Hippocampal formation (tissue), 2 donors: ENCODE measurements at places on chromosomes 1 and 21.
A peak's percentile ranks its signal among the peaks of the same experiment; 100 is the strongest.

DNA sequence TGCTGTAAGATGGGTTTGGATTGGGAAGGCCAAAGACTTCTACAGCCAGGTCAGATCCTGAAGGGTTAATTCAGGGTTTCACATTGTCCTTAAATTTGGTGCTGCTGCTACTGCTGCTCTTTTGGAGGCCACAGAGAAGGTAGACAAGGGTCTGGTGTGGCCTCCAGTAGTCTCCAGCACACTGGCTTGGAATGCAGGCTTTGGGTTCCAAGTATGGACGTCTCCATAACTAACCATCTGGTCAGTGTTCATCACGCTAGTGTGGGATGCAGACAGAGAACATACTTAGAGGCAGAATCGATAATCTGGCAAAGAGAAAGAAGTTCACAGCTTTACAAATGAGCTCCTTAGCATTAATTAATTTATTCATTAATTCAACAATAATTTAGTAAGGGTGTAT is 154.1 kb downstream of the ZBTB18 start:
- DNase-seq = no peak

DNA sequence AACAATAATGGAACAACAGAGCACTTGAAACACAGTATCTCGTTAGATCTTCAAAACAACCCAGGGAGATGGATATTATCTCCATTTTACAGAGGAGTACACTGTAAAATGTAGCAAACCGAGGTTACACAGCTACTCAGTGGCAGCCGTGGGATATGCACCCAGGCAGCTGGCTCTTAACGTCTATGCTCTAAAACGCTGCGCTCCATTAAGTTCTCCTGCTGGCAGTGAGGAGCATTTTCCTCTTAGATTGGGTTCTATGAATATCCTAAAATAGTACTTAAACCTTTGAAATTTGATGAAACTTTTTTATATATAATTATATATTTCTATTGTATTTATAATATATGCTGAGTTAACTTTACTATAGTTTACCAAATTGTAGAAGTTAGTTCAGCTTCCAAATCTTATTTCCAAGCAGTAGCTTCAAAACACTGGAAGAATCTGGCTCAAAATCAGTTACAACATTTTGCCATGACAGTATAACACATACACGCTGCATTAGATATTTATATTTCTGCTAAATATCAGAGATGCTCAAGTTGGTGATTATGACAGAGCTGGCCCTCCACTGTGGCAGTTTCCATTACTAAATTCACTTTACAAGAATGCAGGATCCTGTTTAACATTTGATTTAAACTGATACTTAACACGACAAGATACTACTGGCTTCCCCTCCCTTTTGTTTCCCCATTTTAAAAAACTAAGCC is 49.5 kb downstream of the TGFBR3 start:
- no peak for DNase-seq

GRCh38 chr21:42833439-42833815 is 45.9 kb downstream of the WDR4 start:
- DNase-seq = no peak

- peak; percentile 31 for DNase-seq
These were observed 1.3 kb upstream of the SLC16A1 start for GRCh38 chr1:112957133-112957812.

- DNase-seq = peak; percentile 67
These were observed 513 bp downstream of the GTF2B start for GRCh38 chr1:88890791-88891317.

DNA sequence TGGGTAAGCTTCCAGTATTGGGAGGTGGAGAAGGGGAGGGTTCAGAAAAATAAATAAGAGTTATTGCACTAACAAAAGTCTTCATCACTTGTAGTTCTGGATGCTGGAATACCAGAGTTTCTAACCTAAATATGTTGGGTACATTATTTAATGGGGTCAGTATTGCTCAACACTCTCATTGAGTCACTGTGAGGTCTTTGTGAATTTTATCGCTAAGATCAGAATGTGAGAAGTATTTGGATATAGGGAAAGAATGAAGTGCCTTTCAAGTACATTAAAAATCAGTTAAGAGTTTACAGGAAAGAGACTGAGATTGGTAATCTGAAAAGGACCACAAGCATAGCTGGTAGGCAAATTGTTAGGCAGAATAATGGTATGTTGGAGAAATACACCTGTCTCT is 8.8 kb downstream of the SNRPE start:
- no peak for DNase-seq

DNA sequence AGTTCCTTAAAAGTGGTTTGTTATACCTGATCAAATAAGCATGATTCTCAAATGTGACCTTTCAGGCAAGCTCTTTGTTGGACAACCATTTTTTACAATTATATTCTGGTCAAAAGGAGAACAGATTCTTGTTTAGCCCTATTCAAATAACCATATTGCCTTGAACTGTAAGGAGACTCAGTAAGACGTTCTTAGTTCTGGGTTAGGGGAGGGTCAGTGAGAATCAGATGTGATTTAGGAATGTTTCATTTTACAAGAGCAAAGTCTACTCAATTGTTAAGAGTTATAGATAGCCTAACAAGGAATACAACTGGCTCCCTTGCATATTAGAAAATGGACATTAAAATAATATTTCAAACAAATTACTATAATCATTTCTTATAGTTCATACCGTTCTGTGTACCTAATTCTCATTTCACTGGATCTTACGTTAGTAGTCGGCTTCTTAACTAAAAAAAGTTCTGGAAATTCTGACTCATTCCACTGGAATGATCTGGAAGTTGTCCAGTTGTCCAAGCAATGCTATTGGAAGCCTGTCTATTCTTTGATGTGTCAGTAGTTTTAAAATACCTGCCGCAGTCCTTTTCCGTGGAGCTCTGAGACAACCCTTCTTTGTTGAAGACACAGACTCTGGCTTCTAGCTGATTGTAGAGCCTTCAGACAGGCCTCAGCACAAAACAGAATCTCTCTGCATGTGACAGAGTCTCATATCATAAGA is 88.8 kb downstream of the MAST2 start:
- DNase-seq = no peak

GRCh38 chr21:15776818-15777217 is 47.0 kb downstream of the USP25 start:
- no peak for DNase-seq

GRCh38 chr1:110719908-110720307 is 45.2 kb upstream of the KCNA3 start:
- no peak for DNase-seq

DNA sequence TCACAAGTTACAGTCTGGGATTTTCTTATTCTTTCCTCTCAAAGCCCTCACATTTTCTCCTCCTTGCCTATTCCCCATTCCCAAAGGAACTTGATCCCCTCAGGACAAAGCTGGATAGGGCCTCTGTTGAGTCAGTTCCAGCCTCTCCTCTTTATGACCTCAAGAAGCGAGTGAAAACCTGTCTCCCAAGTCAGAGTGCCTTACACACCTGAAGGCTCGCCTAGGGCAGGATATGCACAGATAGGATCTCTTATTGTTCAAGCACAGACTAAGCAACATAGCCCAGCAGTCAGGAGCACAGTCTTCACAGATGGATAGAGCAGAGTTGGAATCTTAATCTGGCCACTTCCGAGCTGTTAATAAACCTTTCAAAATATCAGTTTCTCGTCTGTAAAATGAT is 60.8 kb upstream of the PRRC2C start:
- no peak for DNase-seq

- DNase-seq = no peak
These were observed 470.4 kb upstream of the B3GALT2 start for GRCh38 chr1:193656841-193657240.

DNA sequence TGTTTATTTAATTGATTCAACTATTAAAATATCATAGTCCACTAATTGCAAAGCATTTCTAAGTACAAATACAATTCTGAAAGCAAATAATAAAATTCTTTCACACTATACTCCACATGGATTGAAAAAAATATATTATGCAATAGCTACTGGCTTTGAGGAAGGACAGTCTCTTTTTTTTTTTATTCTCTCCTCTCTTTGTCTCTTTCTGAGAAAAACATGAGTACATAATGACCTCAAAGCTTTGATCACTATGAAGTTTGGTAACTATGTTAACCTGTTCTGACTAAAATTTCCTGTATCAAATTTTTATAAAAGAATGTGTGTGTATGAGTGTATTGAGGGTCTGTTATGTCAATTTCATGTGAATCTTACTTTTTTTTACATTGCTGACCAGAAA is 96.2 kb downstream of the RGS2 start:
- no peak for DNase-seq

DNA sequence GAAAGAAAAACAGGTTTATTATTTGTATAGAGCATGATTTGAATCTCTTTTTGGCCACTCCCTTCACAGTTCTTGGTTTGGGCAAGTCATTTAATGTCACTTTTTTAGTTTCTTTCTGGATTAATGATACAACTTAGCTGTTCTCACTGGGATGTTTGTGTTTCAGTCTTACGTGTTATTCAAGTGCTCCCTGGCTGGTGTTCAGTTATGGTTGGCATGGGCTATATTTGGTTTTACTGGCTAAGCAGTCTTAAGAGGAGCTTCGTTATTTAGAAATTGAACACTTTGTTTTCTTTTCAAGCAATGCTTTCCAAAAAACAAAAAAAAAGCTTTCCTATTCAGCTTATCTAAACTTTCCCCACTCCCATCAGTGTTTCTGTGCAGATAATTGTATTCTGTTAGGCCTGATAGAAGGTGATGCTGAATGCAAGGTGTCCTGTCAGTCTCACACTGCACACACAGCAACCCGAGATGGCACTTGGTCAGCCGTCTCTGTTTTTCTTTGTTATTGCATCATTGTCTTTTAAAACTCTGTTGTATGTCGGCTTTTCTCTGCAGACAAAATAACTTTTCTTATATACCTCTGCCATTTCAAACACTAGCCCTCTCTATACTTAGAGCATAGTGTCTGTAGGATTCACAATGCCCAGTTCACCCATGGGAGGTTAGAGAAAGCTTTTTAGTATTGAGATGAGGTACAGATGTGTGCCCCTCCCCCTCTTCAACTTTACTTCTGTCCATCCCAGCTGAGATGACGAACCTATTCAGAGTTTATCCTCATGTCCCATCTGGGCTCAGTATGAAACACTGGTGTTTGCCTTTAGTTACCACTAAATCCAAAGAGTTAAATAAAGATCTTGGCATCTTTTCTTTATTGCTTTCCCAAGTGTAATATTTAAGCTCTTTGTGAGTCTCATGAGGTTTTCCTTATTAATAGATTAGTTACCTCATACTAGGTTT is 80.2 kb downstream of the VPS13D start:
- DNase-seq = no peak

GRCh38 chr1:21490774-21491487 is 18.3 kb upstream of the ALPL start:
- DNase-seq = no peak

- no peak for DNase-seq
These were observed 277.9 kb downstream of the MATN1 start for GRCh38 chr1:30445449-30445848.
